Psoas muscle (tissue), 8 donors: ENCODE measurements at places on chromosomes 2 and 18. TPM values are rescaled to one million over a fixed set of nuclear protein-coding genes. Genes with fewer than 3 reads are reported as not detected.

The CXCR4 gene
- 9.1 TPM for polyA plus RNA-seq

The TMBIM1 gene
- 228 TPM for polyA plus RNA-seq

The PRKAG3 gene
- polyA plus RNA-seq, result 58.5 TPM

The COL3A1 gene
- 29.0 TPM for polyA plus RNA-seq

The MAP2 gene
- polyA plus RNA-seq, result 1.8 TPM

The CDK15 gene
- 0.05 TPM for polyA plus RNA-seq

The RNF152 gene
- polyA plus RNA-seq, result 0.65 TPM

The ALPP gene
- polyA plus RNA-seq, result not detected

The CAMKMT gene
- polyA plus RNA-seq, result 4.3 TPM

The CD8B2 gene
- 0.01 TPM for polyA plus RNA-seq

The MARCHF4 gene
- polyA plus RNA-seq, result 0.01 TPM

The PLA2R1 gene
- 0.17 TPM for polyA plus RNA-seq

The FAM161A gene
- 1.2 TPM for polyA plus RNA-seq

The SIX2 gene
- 50.8 TPM for polyA plus RNA-seq

The ACVR1 gene
- 14.9 TPM for polyA plus RNA-seq

The BOLL gene
- 2.9 TPM for polyA plus RNA-seq

The CXCR2 gene
- polyA plus RNA-seq, result not detected
